ENCODE measurements at places on chromosomes 4 and X.

- DNase-seq = no peak
Observed at GRCh38 chr4:67587156-67587555, 28.6 kb downstream of the STAP1 start.

- no peak for DNase-seq
Observed at GRCh38 chr4:118839221-118839927, 3.4 kb upstream of the SEC24D start.

DNA sequence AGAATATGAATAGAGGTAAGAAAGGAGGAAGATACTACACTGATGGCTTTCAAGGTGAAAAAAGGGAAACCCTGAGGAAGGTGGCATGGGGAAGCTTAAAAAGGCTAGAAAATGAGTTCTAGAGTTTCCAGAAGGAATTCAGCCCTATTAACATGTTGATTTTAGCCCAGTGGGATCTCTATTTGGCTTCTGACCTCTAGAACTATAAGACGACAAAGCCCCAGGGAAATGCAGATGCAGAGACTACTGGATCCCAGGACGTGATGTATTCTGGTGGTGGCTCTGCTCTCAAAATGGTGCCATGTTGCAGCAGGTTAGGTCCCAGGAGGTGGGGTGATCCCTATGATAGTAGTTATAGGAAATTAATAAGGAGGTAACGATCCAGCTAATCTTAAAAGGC is 120.4 kb downstream of the TMA16 start:
- DNase-seq = no peak

- no peak for DNase-seq
Observed at GRCh38 chr4:164606478-164606877, 147.5 kb upstream of the SMIM31 start.

GRCh38 chr4:75031775-75032174 is 98.9 kb downstream of the PARM1 start:
- DNase-seq = no peak

GRCh38 chr4:25863347-25863784 is 578 bp upstream of the SEL1L3 start:
- DNase-seq = no peak

- no peak for DNase-seq
Observed at GRCh38 chr4:129109965-129110824, 14.2 kb downstream of the C4orf33 start.

DNA sequence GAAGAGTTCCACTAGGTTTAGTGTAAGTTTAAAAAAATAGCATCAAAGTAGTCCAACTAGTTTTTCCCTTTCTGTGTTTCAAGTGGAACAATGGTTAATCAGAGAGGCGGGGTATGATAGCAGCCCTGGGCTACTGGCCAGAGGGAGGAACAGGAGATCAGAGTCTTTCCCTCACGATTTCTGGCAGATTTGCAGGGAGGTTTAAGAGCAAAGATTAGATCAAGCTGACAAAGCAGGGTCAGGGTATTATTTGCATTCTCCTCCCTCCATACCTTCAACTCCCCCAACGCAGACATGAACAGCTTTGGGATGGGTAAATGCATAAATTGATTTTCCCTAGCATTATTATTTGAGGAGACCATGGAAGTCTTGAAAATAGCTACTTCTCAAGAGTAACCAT is 277.6 kb upstream of the DIAPH2 start:
- no peak for DNase-seq

DNA sequence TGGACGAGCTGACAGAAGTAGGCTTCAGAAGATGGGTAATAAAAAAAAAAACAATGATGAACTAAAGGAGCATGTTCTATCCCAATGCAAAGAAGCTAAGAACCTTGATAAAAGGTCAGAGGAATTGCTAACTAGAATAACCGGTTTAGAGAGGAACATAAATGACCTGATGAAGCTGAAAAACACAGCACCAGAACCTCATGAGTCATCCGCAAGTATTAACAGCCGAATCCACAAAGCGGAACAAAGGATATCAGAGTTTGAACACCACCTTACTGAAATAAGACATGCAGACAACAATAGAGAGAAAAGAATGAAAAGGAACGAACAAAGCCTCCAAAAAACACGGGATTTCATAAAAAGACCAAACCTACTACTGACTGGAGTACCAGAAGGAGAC is 10.5 kb downstream of the NELFA start:
- DNase-seq = no peak

GRCh38 chr4:15370296-15370695 is 57.5 kb upstream of the C1QTNF7 start:
- DNase-seq = no peak

GRCh38 chr4:76767983-76768382 is 130.0 kb downstream of the SOWAHB start:
- DNase-seq = no peak

DNA sequence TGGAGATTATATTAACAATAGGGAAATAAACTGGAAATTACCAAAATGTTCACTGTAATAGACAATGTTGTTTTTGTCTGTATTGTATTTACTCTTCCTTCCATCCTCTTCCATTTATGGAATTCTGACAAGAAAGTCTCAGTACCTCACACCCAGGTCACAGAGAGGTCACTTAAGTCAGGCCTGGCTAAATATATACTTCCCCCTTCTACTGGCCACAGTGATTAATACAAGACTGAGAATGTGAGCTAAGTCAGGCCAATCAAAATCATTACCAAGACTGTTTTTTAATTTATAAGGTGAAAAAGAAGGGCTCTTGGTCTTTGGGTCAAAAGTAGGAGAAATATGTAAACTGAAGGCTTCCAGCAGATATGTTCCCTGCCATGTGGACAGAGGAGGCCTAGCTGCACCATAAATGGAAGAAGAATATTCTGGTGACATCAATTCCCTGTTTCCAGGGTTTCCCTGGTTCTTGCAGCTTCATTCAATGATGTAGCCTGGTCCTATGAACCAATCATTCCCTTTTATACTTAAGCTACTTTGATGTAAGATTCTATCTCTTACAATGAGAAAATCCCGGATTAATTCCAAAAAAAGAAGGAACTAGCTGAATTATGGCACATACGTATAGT is 64.3 kb downstream of the LRBA start:
- no peak for DNase-seq

DNA sequence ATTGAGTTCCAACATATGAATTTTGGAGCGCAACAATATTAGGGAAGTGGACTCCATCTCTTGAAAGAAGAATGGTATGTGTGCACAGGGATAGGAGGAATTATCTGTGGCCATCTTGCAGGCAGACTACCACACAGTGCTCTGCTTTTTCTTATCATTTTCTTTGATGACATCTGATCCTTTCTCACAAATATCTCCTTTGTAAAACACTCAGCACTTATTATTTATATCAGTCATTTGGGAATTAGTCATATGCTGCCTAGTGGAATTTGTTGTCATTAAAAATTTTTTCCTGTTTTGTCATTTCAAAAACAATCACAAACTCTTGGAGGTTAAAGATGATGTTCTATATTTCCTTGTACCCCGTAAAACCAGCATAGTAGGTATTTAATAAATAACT is 444.3 kb upstream of the ATOH1 start:
- DNase-seq = no peak

DNA sequence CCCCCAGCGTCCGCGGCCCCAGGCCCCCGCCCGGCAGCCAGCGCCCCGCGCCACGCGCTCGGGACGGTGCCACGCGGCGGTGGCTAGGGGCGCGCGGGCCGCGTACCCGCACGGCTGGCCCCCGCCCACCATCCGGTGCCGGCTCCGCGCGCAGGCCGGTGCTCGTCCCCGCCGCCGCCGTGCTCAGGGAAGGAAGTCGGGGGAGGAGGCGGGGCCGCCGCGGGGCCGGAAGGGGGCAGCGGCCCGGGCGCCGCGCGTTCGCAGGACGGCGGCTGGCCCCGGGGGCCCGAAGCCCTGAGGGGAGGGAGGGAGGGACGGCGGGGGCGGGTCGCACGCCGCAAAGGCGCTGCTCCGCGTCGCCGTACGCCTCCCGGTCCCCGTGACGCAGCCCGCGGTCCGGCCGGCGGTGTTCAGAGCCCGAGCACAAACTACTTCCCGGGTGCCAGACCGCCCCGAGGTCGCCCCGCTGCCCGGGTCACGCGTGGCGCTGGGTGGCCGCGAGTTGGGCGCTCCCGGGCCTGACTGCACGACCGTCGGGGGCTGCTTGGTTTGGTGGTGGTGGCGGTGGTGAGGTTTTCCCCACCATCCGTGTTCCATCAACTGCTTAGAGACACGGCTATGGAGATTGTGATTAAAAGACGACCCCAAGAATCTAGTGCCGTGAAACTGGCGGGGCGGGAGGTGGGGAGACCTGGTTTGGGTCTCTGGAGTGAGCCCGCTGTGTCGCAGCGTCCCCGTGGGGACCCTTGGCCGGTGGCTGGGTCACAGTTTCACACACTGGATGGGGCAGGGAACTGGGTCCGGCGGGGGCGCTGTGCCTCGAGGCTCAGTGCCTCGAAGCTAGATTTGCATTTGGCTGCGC is at the start of gene DCTD:
TSS of gene DCTD (minus strand) at position 205 of the 862 bp plus-strand sequence. CDS start 1,818 bp downstream, outside the sequence.
- peak; percentile 75 for DNase-seq

DNA sequence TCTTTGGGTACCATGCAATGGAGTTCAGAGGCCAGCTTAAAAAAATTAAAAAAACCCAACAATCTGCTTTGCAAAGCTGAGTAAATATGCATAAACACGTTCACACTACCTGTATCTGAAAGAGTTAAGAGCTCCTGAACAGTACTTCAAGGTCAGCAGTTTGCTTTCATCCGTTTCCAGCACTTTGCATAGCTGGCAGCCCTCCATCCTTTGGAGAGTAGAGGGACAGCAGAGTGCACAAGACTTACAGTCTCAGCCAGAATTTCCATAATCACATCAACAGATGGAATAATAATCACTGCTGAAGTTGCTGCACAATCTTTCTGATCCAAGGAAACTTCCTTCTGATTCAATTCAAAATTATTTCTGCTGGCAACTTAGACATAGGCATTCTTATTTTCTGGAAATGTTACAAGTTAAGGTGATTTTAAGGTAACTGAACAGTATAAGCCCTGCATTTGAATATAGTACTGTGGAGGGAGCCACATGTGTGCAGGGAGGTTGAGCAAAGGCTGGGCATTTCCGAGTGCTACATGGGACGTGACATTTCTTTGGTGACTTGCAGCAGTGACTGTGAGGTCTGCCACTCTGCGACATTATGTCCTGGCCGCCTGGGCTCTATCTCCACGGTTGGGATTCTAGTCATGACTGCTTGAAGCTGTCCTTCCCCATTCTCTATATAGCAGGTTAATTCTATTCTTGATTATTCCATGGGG is 73.5 kb upstream of the EMCN start:
- DNase-seq = no peak

DNA sequence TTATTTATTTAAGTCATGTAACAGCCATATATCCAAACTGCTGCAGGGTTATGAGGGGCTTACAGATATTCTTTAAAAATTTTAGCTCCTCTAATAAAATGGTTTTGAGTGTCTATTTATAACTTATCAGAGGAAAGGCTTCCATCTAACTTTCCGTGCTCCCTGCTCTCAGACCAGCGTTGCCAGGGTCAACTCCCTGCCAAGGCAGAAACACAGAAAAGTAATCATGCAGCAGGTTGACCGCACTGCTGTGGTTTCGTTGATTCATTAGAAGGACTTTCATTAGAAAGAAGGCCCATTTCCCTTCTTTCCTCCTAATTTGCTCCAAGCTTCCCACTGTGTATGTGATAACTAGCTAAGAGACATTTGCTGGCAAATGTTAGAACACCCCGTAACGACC is 33.9 kb downstream of the BCLAF3 start:
- DNase-seq = no peak

DNA sequence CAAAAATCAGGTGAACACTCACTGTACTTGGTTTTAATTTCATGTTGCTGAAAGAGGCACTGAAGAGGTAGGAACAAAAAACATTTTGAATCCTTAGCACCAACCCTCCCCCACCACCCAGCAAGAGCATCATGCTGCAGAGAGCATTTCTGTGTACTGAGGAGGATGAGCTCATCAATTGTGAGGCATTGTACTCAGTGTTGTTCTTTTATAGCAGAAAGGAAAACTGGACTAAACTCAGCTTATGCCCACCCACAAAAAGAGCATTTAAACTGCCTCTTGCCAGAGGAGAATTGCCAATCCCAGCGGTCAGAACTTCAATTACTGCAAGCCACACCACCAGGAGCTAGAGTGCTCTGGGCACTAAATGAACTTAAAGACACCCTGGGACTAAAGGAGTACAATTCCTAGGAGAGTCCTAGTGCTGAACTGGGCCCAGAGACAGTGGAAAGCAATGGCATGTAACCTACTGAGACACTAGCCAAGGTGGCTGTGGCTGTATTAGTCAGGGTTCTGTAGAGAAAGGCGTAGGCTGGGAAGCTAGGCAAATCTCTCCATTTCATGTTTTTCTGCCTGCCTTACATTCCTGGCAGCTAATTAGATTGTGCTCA is 280.7 kb upstream of the KLHL4 start:
- DNase-seq = no peak

DNA sequence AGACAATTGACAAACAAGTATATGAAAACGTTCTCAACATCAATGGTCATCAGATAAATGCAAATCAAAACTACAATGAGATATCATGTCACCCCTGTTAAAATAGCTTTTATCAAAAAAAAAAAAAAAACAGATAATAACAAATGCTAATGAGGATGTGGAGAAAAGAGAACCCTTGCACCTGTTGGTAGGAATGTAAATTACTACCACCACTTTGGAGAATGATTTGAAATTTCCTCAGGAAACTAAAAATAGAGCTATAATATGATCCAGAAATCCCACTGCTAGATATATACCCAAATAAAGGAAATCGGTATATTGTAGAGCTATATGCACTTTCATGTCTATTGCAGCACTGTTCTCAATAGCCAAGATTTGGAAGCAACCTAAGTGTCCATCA is 470.6 kb upstream of the FSTL5 start:
- no peak for DNase-seq

- DNase-seq = no peak
Observed at GRCh38 chr4:40214038-40214437, 17.2 kb downstream of the RHOH start.

DNA sequence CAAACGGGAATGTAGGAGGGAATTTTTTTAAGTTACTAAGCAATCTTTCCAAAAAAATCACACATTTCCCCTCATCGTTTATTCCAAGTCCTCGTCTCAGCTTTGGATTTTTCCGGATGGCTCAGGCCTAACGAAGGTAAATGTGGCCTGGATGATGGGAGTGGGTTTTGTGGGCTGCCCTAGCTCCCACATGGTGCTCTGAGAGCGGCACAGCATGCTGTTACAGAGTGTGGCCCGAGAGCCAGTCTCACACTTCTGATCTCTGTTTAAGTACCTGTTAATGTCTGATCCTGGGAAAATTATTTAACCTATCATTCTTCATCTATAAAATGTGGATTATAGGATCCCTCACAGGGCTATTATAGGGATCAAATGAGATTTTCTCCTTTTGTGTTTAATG is 38.2 kb upstream of the ADAM29 start:
- no peak for DNase-seq

DNA sequence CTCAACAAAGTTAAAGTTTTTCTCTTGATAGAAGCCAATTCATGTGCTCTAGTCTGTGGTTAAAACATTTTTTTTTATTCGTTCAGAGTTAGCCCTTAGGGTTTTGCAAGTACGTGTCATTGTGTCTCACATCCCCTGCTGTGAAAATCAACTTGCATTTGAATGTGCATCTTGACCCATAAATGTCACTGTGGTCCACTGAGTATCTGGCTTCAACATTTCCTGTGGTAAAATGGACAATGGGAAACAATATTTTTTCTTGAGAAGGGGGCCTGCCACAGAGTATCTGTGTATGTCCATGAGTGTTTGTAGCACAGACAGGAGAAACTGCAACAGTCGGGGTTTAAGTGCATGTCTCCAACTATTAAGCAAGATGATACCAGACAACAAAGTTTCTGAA is 554.8 kb upstream of the TENM3 start:
- DNase-seq = no peak
